Heart right ventricle (tissue), 16 donors: ENCODE measurements at places on chromosomes 4 and X.

DNA sequence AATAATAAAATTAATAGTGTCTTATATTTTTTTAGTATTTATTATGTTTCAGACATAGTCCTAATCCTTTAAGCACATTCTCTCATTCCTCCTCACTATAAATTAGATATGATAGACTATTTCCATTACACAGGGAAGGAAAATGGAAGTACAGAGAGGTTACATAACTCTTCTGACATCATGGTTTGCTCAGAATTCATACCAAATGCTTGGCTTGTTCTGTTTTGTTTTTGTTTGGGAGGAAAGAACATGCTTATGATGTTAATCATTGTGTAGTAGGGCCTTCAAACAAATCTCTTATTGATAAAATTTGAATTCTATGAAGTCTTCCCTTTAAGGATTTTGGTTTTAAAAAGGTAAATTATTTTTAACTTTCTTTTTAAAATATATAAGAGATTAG lies 59.5 kb downstream of the RXFP1 start:
- H3K4me1 ChIP-seq, result no peaks in the 10 kb centered on the region
- H3K27ac ChIP-seq, result no peak overlapping the region
- H3K36me3 ChIP-seq, result no peaks in the 10 kb centered on the region

GRCh38 chr4:124135409-124135813 lies 577.1 kb downstream of the ANKRD50 start:
- no peak overlapping the region for H3K4me3 ChIP-seq
- H3K4me1 ChIP-seq, result no peaks in the 10 kb centered on the region
- no peaks in the 10 kb centered on the region for H3K36me3 ChIP-seq
- H3K27me3 ChIP-seq, result no peaks in the 10 kb centered on the region
- H3K27ac ChIP-seq, result no peak overlapping the region

- H3K27ac ChIP-seq, result no peak overlapping the region
- no peaks in the 10 kb centered on the region for H3K36me3 ChIP-seq
- no peak overlapping the region for H3K4me3 ChIP-seq
- peaks cover 11% of the 10 kb centered on the region for H3K27me3 ChIP-seq
- peaks cover 12% of the 10 kb centered on the region for H3K4me1 ChIP-seq
- no peak for DNase-seq
Observed at GRCh38 chrX:17596061-17596460, 141.2 kb upstream of the SCML1 start.

GRCh38 chrX:46254641-46255040 lies 290.6 kb downstream of the ZNF674 start:
- no peak overlapping the region for H3K4me3 ChIP-seq
- no peaks in the 10 kb centered on the region for H3K4me1 ChIP-seq
- no peak for DNase-seq
- H3K27me3 ChIP-seq, result peaks cover 23% of the 10 kb centered on the region
- H3K36me3 ChIP-seq, result no peaks in the 10 kb centered on the region
- H3K27ac ChIP-seq, result no peak overlapping the region

- H3K4me3 ChIP-seq, result no peak overlapping the region
- no peak for DNase-seq
- H3K36me3 ChIP-seq, result no peaks in the 10 kb centered on the region
- H3K4me1 ChIP-seq, result no peaks in the 10 kb centered on the region
Observed at GRCh38 chr4:32037399-32037798, 1317.2 kb downstream of the PCDH7 start.

- H3K4me1 ChIP-seq, result no peaks in the 10 kb centered on the region
- no peak overlapping the region for H3K27ac ChIP-seq
- DNase-seq, result no peak
- no peaks in the 10 kb centered on the region for H3K36me3 ChIP-seq
Observed at GRCh38 chr4:122450847-122451246, 5.7 kb downstream of the IL2 start.

DNA sequence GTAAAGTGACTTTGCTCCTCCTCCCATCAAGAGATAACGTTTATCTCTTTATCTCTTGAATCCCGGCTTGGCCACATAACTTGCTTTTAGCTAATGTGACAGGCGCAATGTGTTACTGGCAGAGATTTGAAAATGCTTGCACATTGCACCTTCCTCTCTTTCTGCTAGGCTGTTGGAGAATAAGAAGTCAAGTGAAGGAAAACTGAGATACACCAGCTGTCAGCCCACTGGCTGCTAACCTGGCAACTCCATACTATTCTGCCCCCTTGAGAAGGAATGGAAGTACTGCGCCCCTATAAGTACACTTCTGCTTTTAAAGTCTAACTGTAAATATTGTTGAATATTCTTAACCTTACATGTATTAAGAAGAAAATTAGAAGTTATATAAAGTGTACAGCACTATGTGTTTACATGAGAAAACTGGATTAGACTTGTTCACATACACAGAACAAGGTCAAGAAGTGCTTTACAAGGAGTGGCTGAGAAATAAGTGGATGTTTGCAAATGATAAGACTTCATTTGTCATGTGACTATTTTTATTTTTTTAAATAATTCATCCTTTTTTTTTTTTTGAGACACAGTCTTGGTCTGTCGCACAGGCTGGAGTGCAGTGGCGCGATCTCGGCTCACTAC lies 424.5 kb upstream of the CTSO start:
- no peaks in the 10 kb centered on the region for H3K27me3 ChIP-seq
- no peak overlapping the region for H3K27ac ChIP-seq
- no peaks in the 10 kb centered on the region for H3K4me1 ChIP-seq
- H3K4me3 ChIP-seq, result no peak overlapping the region

GRCh38 chr4:7043284-7044136 lies at the start of gene TADA2B:
TADA2B (plus strand) TSS chr4:7043372; CDS start chr4:7043580, 208 bp downstream.
- H3K4me1 ChIP-seq, result peaks cover 53% of the 10 kb centered on the region
- H3K36me3 ChIP-seq, result no peaks in the 10 kb centered on the region
- DNase-seq, result peak; percentile 62
- H3K4me3 ChIP-seq, result peak within 1 kb of the TSS; percentile 99
- peak within 1 kb of the TSS; percentile 94 for H3K27ac ChIP-seq
- no peaks in the 10 kb centered on the region for H3K27me3 ChIP-seq

- H3K36me3 ChIP-seq, result no peaks in the 10 kb centered on the region
- H3K27me3 ChIP-seq, result peaks cover 6% of the 10 kb centered on the region
- no peaks in the 10 kb centered on the region for H3K4me1 ChIP-seq
- DNase-seq, result no peak
Observed at GRCh38 chr4:129346734-129347133, 250.8 kb downstream of the C4orf33 start.

- H3K27me3 ChIP-seq, result peaks cover 48% of the 10 kb centered on the region
- H3K4me3 ChIP-seq, result peak overlapping the region; percentile 59
- peak; percentile 74 for DNase-seq
- peak overlapping the region; percentile 97 for H3K27ac ChIP-seq
Observed at GRCh38 chr4:173538148-173538908, 8.3 kb upstream of the HAND2 start.

DNA sequence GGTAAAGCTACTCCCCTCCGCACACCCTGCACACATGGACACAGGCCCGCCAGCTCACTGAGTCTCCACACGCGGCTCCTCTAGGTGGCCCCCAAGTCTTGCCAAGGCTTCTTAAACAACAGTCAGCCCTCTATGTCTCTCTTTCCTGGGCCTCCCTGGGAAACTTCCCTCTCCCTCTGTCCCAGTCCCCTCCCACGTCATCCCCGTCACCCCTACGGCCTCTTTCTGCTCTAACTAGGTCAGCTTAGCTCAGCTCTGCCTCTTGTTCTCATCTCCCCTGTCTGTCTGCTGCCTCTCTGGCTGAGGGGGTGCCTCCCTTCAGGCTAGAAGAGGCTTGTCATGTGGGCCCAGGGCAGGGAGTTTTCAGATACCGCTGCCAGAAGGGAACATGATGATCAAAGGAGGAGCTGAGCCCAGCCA lies 38.8 kb downstream of the SEPTIN6 start:
- no peaks in the 10 kb centered on the region for H3K4me1 ChIP-seq
- no peak overlapping the region for H3K4me3 ChIP-seq
- H3K27ac ChIP-seq, result peak overlapping the region; percentile 11
- H3K27me3 ChIP-seq, result no peaks in the 10 kb centered on the region
- H3K36me3 ChIP-seq, result peaks cover 12% of the 10 kb centered on the region

- no peaks in the 10 kb centered on the region for H3K4me1 ChIP-seq
- no peak overlapping the region for H3K27ac ChIP-seq
- H3K27me3 ChIP-seq, result no peaks in the 10 kb centered on the region
Observed at GRCh38 chr4:118729287-118730286, 44.4 kb downstream of the METTL14 start.
